ENCODE measurements at places on chromosomes 7 and 10. TPM values are rescaled to one million over a fixed set of nuclear protein-coding genes. Genes with fewer than 3 reads are reported as not detected.

Gene TACR2
- total RNA-seq, result not detected

Gene CYP2C9
- total RNA-seq, result not detected

Gene ZDHHC6
- 14.5 TPM for total RNA-seq

Gene SLC16A9
- 0.33 TPM for total RNA-seq

Gene ZNF853
- total RNA-seq, result 16.1 TPM

Gene CEP41
- total RNA-seq, result 6.3 TPM

Gene PCLO
- 2.9 TPM for total RNA-seq

Gene HGF
- 1.4 TPM for total RNA-seq

Gene BRI3
- total RNA-seq, result 200 TPM

Measured in heart right ventricle (tissue), 16 donors.